ENCODE measurements at places on chromosomes 6 and 20.

DNA sequence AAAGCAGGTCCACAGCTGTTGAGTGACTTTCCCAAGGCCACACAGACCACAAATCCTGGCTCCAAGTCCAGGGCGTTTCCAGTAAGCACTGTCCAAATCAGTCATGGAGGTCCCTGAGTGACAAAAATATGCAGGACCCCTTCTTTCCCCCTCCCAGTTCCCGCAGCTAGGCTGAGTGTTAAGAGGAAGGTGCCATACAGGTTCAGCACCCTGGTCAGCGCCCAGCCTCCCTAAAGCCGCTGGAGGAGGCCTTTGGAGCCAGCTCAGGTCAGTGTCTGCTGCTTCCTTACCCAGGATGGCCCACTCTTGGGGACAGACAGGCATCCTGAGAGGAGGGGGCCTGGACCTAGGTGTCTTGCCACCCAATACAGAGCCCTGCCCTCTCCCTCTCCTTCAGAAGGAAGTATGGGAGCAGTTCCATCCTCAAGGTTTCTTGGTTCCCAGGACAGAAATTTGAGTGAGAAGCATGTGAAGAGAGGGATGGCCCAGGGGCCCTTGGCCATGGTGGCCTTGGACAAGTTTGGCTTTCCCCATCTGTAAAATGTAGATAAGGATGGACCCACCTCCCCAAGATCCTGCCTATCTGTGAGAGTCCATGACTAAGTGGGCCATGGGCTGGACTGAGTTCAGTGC is 13.2 kb downstream of the TMEM74B start:
- DNase-seq = no peak

DNA sequence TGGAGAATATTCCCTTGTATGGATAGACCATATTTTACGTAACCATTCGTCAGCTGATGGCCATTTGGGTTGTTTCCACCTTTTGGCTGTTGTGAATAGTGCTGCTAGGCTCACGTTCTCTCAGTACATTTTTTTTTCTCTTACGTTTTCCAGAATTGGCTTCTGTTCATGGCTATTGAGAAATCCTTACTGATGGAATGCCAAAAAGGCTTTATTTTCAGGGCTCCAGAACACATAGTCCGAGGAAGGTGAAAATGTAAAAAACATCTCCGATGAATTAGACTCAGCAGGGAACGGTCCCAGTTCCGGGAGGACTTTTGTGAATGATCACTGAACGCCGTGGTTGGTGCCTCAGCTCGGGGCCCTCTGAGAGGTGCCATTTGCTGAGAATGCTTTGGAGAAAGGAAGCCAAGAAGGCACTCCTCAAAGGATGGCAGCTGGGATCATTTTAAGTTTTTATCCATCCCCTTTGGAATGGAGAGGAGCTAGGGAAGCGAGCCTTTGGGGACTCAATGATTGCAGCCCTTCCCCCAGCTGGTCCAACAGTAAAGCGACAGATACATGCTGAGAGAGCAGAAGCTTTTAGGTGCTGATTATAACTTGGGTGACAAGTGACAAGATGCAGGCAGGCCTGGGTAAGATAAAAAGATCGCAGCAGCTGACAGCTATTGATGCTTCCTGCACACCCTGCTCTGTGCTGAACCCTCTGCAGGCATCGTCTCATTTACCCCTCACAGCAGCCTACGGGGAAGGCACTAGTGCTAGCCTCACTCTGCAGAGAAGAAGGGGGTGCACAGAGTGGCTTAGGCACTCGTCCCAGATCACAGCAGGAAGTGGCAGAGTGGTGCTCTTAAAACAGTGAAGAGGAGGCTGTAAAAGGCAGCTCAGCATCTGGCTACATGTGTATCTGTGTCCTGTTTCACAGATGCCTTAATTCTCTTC is 133.4 kb upstream of the KCNG1 start:
- DNase-seq = no peak

- no peak for DNase-seq
These were observed 43.5 kb downstream of the FNDC1 start for GRCh38 chr6:159212525-159213280.

DNA sequence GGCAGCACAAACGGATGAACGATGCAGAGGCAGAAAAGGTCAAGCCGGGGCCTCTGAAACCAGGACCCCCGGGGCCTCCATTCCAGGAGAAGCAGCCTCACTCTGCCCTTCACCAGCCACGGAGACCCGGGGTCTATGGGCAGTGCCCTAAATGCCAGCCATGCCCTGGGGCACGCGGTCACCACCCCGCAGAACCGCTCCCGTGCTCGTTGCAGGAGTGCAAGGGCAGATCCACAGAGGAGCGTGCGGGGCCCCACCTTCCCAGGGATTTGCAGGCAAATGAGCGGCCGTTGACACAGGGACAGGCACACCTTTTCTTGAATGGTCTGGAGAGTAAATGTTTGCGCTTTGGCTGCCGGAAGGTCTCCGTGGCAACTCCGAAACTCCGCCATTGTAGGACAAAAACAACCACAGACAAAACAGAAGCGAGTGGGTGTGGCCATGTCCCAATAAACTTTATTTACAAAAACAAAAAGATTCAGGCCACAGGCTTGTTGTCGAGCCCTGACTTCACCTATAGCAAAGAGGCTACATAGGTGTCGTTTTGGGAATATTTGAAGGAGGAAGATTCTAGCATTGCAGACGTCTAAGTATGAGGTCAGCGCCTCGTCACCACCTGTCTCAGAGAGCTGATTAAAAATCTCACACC is 163.3 kb downstream of the TAF4 start:
- no peak for DNase-seq

DNA sequence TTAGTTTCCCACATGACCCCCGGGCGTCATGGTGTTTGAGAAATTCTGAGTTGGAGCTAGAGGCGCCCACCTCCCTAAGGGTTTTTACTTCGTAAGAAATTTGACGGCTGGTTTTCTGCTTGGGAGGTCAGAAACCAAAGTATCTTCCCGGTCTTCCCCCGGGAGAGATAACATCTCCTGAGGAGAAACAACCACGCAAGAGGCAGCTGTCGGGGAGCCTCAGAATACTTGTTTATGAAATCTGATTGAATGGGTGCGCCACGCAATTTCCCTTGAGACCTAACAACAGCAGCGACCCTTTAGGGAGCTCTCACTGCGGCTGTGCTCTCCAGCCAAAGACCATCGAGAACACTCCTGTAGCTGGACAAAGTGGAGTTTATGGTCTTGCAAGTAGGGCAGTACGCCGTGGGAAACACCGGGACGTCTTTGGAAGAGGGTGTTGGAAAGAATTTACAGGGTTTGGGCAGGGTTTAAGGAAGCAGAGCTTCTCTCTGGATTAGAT is 608 bp upstream of the EIF2S2 start:
- DNase-seq = peak; percentile 33

DNA sequence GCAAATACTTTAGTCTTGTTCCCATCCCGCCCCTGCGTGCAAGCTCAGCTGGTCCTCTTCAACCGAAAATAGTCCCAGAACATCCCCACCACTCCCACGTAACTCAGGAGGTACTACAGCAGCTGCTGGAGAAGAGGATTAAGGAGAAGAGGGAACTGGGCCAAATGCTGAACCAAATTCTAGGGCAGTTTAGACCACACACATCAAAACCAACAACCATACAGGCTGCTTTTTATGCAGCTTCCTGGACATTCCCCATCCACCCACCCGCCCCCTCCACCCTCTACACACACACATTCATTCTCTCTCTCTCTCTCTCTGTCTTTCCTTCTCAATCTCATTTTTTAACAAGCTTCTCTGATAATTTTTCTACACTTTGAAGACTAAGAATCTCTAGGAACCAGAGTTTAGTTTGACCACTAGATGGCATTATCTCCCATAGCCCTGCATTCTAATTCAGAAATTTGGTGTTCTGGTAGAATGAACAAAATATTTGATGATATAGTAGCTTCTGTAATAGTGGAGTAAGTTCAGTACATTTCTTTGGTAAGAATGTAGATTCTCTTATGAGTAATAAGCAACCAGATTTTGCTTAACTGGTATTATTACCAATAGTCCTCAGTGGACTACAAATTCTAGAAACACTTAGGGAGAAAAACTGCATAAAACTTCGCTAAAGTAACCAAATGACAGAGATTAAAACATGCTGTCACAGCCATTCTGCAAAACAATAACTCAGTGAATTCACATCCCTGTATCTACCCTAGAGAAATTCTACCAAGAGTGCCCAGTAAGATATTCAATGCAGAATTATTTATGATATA is 52.1 kb upstream of the BEND6 start:
- DNase-seq = peak; percentile 22

DNA sequence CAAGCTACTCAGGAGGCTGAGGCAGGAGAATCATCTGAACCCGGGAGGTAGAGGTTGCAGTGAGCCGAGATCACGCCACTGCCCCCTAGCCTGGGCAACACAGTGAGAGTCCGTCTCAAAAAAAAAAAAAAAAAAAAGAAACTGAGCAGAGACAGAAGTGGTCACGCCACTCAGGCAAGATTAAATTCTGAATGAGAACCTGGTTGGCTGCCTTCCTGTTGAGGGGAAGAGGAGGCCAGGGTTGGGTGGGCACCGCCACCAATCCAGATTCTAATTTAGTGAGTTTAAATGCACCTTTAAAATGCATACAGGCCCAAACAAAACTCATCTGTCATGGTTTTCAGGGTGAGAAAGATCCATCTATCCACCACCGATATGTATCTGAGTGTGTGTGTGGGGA is 23.7 kb upstream of the CCDC167 start:
- no peak for DNase-seq

DNA sequence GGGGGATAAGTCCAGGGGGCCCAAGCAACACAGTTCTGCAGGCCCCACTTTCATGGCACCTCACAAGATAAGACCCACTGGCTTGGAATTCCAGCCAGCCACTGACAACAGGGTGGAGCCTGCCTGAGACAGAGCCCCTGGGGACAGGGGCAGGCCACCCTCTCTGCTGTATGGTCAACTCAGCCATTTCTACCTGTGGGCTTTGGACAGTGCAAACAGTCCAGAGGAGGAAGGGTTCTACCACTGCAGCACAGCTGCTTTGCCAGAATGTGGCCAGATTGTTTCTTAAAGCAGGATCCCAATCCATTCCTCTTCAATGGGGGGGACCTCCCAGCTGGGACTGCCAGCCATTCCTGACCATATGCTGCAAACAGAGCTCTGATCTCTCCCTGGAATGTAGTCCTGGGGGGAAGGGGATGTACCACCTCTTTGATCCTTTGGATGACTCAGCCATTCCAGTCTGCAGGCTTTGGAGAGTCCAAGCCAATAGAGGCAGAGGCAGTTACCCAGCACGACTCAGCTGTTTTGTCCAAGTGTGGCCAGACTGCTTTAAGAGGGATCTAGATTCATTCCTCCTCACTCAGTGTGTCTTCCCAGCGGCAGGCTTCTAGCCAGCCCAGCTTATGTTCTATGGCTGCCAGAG is 842.2 kb downstream of the EPHA7 start:
- no peak for DNase-seq

DNA sequence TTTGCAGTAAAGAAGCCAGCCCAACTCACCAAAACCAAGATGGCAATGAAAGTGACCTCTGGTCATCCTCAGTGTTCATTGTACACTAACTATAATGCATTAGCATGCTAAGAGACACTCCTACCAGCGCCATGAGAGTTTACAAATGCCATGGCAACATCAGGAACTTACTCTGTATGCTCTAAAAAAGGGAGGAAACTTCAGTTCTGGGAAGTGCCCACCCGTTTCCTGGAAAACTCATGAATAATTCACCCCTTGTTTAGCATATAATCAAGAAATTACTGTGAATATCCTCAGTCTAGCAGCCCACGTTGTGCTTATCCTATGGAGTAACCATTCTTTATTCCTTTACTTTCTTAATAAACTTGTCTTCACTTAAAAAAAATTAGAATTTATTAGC is 19.4 kb upstream of the TRERF1 start:
- no peak for DNase-seq

DNA sequence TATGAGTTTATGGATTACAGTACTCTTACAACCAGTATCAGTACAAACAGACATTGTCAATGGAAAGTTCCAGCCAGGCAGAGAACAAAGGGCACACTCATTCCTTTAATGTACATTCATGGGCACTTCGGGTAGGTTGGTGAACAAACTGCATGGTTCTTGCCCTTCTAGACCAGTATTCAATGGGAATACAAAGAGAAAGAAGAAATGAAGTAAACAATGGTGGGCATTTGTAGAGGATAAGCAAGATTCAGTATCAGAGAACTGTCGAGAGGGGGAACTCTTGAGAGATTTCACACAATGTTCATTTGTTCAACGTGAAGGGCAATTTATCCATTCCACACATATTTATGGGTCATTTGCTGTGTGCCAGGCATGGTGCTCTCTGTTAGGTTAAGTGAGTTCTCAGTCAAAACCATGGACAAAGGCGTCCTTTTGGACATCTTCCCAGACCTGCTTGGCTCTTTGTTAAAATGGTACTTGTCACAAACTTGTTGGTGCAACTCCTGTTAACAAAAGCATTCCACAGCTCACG is 714.8 kb downstream of the DHX35 start:
- DNase-seq = no peak

- DNase-seq = peak; percentile 24
These were observed 75.9 kb upstream of the GATA5 start for GRCh38 chr20:62551407-62552323.

GRCh38 chr6:1869769-1870168 is 260.1 kb downstream of the FOXC1 start:
- no peak for DNase-seq

GRCh38 chr6:161141173-161141572 is 132.7 kb downstream of the AGPAT4 start:
- DNase-seq = no peak

DNA sequence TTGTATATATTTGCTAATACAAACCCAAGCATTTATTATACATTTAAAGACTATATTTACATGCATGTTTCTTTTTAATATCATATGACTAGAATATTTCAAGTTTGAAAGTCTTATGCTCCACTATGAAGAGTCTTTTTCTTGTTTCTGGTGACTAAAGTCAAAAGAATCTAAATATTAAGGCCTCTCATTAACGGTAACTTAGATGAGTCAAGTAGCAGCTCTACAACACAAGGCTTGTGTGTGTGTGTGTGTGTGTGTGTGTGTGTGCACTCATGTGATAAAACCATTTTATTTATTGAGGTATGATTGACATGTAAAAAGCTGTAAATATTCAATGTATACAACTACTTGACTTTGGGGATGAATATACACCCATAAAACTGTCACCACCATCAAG is 275.6 kb downstream of the TFAP2B start:
- no peak for DNase-seq
